H4 (cell line): ENCODE measurements at places on chromosomes 13 and 19. TPM values are rescaled to one million over a fixed set of nuclear protein-coding genes. Genes with fewer than 3 reads are reported as not detected.

Gene THSD1
- total RNA-seq = 1.5 and 1.6 TPM in 2 replicates

Gene LILRB2
- not detected in 2 replicates for total RNA-seq

Gene PSMD8
- 743 and 838 TPM in 2 replicates for total RNA-seq

Gene MATK
- total RNA-seq = 0.04 TPM in 1 of 2 replicates, not detected in the other

Gene COL4A2
- 20.4 and 33.3 TPM in 2 replicates for total RNA-seq

Gene ATCAY
- total RNA-seq = not detected in 2 replicates

Gene MIA
- 1.1 TPM in 1 of 2 replicates, not detected in the other for total RNA-seq

Gene CEACAM16
- not detected in 2 replicates for total RNA-seq

DNA sequence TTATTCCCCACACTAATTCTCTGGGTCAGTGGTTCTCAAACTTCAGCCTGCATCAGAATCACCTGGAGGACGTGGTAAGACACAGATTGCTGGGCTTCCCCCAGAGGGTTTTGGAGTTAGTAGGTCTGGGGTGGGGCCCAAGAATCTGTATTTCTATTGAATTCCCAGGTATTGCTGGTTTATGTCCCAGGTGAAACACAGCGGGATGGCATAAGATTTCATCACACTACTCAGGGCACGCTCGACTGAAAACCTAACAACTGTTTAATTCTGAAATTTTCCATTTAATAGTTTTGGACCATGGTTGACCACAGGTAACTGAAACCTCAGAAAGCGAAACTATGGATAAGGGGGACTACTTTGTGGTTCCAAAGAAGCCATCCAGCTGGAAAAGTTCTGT, 6.5 kb downstream of the MLNR start:
- DNase-seq = no peak

DNA sequence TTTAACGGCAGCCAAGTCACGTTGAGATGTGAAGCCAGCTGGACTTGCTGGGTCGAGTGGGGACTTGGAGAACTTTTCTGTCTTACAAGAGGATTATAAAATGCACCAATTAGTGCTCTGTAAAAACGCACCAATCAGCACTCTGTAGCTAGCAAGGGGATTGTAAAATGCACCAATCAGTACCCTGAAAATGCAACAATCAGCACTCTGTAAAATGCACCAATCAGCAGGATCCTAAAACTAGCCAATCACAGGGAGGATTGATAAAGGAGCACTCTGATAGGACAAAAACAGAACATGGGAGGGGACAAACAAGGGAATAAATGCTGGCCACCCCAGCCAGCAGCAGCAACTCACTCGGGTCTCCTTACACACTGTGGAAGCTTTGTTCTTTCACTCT, 337.6 kb upstream of the SLITRK5 start:
- no peak for DNase-seq

- no peak for DNase-seq
These were observed 100.7 kb upstream of the OBI1 start for GRCh38 chr13:78759704-78760103.

DNA sequence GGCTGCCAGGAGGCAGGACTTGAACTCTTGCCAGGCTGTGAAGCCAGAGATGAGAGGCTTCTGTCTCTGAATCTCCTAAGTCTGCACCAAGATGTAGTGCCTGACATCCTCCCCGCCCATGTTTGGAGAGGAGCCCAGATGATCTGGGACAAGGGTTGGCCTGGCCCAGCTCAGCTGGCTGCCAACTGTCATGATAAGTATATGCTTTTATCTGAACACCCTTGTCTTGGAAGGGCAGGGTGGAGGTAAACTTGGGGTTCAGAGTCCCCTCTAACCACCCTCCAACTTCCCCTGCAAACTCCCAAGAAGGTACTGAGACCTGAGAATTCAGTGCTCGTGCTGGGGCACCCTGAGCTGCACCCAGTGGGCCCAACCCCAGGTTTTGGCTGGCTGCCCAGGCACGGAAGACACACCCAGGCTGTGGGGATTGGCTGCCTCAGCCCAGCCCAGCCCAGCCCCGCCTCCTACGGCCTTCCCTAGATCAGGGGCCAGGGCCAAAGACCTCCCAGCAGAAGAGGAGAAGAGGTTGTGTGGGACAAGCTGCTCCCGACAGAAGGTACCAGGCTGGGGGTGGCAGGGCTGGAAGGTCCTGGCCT, at the start of gene CYP4F12:
Gene CYP4F12 (plus strand): TSS at position 508 of the 596 bp plus-strand sequence. CDS start 443 bp downstream, outside the sequence.
- DNase-seq = peak; percentile 81

- no peak for DNase-seq
These were observed 709 bp downstream of the DPP9 start for GRCh38 chr19:4722671-4723594.

- no peak for DNase-seq
These were observed 106.9 kb downstream of the POSTN start for GRCh38 chr13:37491661-37492060.

GRCh38 chr19:33445442-33446329, 72.2 kb downstream of the CEBPG start:
- no peak for DNase-seq

DNA sequence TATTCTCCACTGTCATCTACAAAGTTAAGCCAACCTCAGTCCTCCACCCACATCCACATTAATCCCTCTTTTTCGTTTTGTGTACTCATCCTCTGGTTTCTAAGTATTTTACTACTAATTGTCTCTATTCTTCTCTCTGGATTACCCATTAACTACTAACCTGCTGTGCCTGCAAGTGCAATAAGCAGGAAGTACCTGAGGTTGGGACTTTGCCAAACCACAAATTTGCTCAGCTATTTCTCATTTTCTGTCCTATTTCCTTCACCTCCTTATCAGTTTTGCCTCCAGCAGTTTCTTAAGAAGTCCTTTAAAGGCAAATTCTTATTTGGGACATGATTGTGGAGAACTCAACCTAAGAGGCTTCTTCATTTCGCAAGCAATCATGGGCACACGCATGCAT, 1708.9 kb downstream of the SLITRK5 start:
- DNase-seq = no peak

- DNase-seq = no peak
These were observed 8.1 kb downstream of the ZNF708 start for GRCh38 chr19:21321134-21321533.

GRCh38 chr13:96020155-96020575, 33.0 kb downstream of the UGGT2 start:
- DNase-seq = peak; percentile 45

DNA sequence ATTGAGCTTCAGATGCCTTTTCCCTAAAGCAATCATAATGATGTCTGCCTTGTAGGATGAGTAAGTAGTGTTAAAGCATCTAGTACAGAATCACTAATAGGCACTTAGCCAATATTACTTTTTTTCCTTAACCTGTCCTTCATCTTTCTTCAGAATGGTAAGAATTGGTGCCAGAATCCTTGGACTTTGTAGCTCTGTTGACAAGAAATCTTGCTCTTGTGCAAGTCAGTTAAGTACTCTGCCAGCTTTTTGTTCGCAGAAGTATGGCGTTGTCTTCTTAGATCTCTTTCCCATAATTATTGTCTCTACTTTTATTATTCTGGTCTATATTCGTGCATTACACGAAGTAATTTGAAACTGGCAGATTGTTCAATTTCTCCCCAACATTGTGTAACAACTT, 554.5 kb downstream of the PCDH9 start:
- DNase-seq = no peak

DNA sequence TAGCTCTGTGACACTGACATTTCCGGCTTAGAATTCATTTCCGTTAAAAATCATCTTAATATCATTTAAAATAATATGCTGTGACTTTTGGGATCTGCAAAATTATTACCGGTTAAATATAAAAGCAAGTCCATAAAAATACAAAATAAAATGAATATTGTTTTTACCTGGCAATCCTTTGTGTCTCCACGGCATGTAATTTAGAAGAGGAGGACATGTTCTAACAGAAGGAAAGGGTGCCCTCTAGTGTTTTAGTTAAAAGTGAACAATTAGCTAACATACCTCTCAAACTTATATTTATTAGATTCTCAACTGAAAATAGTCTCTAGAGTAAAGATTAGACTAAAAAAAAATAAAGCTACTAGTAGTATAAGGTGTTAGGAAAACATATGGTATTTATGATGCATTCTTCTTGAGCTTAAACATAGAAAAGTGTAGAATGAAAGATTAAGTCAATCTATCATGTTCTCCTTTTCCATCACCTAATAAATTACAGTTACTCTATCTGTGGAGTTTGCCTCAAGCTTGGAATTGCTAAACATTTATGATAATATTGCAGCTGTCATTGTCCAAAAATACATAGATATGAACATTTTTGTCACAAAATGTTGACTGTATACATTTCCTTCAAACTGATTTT, 676.7 kb upstream of the SPRY2 start:
- DNase-seq = peak; percentile 29

- no peak for DNase-seq
These were observed 1872.9 kb upstream of the PCDH20 start for GRCh38 chr13:63288576-63288975.
